ENCODE measurements at places on chromosomes 4 and X.

DNA sequence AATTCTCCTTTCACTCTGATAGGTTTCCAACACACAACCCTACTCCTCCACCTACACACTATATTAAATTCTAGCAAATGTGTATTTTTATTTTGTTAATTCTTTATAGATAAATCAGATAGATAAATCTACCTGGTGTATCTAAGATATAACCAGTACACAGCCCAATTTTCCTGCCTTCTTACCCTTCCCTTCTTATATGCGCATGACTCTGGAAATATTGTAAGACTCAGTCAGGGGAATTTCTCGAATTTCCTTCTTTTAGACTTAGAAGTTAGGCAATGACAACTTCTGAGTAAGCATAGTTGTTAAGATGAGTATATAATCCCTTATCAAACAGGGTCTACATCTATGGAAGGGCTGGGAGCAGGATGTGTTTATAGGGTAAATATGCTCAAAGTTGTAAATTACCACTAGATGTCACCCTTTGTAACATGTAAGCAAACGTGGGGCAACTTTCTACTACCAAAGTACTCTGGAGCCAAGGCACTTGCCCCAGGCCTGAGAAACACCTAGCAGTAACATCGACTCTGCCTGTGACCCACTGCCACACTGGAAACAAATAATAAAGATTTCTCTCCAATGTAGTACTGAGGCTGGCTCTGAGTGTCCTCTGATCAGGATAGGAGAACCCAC lies 444.7 kb downstream of the IQCM start:
- DNase-seq, result peak; percentile 16

DNA sequence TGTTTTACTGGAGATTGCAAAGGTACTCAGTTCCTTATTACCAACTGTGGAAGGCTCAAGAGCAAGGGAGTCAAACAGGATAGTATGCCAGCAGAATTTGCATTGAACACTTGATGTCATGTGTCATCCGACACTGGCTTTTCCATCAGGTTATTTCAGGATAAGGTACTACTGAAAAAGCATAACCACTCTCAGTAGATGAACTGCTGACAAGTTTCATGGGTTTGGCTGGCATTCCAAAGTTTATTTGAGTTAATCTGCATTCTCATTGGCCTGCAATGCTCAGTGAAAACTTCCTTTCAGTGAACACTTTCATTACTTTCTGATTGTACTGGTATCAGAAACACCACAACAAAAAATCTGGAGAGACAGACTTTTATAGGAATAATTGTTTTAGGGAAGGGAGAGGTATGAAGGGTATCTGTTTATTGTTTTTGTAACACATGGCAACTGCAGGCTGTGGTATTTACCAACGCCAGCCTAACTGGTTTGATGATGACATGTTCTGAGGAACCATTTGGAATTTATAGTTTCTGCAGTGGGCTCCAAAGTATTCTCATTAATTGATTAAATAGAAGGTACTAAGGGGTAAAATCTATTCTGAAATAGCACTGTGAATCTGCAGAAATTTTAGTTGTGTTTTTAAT lies 345.7 kb upstream of the NR3C2 start:
- DNase-seq, result no peak

DNA sequence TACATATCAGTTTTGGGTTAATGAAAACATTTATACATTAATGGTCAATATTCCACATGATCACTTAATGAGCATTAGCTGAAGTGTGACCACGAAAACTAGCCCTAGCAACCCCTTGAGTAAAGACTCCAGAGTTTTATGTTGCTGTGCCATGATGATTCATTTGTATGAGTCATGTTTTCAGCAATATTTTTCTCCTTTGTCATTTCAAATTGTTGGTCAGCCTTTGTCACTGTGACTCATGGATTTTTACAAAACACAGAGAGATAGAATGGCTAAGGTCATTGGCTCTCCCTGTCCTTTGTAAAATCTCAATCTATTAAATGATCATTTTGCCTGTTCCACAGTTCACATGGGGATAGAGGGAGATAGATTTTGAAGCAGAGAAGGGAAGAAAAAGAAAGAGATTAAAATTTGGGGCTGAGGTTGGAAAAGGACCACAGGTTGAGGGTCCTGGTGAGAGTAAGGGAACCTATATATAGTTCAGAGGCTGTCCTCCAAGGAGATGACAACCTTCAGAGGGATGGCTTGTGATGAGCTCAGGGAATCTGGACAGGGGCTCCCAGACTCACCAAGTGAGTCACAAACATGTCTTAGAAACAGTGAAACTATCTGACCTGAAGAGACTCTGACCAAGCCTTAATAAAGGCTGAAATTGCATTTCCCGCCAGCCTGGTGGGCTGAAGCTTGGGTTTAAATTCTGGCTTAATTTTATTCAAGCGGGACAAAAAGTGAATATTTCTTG lies 25.6 kb downstream of the NR0B1 start:
- peak; percentile 66 for DNase-seq

- no peak for DNase-seq
Measured at GRCh38 chr4:161160718-161161117, 1003.1 kb downstream of the FSTL5 start.

DNA sequence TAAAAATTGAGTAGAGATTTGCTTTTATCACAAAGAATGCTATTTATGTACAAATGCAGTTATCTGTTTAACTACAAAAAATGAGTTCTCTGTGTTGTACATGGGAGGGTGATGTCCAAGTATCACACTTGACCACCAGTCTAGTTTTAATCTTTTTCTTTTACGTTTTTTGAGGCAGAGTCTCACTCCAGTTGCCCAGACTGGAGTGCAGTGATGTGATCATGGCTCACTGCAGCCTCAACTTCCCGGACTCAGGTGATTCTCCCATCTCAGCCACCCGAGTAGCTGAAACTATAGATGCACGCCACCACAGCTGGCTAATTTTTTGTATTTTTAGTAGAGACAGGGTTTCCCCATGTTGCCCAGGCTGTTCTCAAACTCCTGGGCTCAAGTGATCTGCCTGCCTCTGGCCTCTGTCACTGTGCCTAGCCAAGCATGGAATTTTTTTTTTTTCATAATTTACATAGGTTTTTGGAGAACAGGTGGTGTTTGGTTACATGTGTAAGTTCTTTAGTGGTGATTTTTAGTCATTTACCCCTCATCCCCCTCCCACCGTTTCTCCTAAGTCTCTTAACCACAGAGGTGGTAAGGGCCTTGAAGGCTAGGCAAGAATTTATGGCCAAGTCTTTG lies 47.9 kb upstream of the RPA4 start:
- no peak for DNase-seq

Data from suppressor macrophage treated with lipopolysaccharide for 4 hours (primary cell).